NCI-H1048 (cell line): ENCODE measurements at places on chromosomes 11 and 22.

- no peak for DNase-seq
Observed at GRCh38 chr11:75279273-75279672, 38.7 kb downstream of the TPBGL start.

DNA sequence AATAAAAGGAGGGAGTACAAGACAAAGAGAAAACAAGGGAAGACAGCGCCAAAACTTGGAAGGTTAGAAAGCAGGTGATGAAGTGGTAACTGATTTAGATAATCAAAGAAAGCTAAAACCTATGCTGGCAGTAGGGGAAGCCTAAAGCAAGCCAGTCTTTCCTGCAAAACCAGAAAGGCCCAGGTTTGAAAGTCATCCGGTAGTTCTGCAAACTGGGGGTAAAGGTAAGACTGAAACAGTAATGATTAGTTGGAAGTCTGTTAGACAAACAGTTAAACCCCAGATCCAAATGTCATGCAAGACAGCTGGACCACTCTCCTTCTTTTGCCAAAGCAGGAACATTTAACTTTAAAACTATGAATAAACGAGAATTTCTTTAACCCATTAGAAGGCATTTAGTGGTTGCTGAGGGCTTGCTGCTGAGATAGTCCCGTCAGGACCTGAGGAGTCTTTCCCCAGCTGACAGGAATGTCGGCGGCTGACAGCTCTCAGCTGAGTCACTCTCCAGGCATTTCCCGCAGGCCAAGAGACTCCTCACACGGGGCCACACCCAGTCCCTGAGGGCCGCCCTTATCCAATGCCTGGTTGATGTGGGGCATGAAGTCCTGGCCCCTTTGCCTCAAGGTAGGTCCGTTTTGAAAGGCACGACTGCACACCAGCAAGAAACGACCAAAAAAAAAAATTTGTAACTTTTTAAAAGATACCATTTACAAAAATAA, 36.3 kb upstream of the CFAP300 start:
- DNase-seq: no peak

GRCh38 chr11:114501901-114502300, 57.8 kb downstream of the NXPE1 start:
- DNase-seq: no peak

GRCh38 chr22:36015155-36015810, 13.3 kb downstream of the RBFOX2 start:
- no peak for DNase-seq

DNA sequence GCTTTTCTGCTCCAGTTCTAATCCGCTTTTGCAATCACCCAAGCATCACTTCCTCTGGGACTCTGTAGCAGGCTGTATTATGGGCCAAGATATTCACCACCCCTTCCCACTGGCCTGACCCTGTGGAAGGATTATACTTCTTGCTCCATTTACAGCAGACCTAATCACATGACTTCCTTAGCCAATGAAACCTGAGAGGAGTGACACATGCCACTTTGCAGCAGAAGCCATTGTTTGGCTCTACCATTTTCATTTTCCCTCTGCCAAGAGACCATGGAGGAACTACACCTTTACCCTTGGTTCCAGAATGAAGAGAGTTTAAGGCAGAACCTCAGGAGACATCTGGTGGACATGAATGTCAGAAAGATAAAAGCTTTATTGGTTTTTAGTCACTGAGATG, 134.9 kb upstream of the HSD17B12 start:
- DNase-seq: no peak

DNA sequence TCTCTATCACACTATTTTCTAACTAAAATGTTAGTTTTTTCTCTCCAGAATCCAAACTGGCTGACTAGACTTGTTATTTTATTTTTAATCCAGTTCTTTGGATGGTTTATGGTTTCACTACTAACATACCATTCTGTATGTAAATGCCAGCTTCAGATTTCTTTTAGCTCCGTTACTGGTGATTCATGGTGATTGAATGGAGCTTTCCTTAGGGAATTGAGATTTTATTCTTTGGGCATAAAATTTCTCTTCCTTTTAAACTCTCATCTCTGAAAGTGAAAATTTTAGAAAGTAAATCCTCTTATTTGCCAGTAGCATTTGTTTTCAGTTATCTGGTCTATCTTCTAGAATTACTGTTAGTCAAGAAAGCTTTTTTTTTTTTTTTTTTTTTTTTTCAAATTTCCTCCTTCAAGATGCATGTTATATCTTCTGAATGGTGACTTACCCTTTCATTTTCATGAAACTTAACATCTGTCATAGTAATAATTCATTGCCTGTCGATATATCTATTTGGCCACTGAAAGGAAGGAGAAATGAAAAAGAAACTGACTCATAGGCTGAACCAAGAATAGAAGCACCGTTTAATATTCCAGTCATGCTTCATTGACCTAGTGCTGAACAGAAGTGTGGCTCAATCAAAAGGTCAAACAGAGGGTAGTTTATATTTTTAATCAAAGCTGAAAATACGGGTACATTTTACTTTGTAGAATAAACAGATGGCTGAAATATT, 6.4 kb downstream of the ENDOD1 start:
- DNase-seq: no peak

DNA sequence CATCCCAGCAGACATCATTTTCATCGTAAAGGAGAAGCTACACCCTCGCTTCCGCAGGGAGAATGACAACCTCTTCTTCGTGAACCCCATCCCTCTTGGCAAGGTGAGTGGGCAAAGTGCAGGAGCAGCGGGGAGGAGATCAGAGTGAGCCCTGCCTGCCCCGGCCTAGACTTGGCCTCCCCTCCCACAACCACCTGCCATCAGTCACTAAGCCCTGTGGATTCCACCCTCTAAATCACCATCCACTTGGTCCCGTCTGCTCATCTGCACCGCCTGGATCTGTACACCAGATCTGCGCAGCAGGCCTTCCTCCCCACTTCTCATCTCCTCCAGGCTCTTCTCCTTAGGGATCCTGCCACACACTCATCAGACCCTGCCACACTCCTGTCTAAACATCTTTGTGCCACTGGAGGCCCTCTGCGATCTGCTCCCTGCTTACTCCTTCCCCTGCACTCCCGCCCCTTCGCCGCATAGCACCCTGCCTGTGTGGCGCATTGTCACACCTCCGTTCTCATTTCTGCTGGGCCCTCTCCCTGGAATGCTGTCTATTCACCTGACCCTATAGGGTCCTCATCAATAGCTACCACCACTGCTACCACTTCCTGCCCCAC, 14.2 kb downstream of the UCP2 start:
- DNase-seq: no peak

- peak; percentile 31 for DNase-seq
Observed at GRCh38 chr22:50705219-50705691, 32.6 kb downstream of the SHANK3 start.

DNA sequence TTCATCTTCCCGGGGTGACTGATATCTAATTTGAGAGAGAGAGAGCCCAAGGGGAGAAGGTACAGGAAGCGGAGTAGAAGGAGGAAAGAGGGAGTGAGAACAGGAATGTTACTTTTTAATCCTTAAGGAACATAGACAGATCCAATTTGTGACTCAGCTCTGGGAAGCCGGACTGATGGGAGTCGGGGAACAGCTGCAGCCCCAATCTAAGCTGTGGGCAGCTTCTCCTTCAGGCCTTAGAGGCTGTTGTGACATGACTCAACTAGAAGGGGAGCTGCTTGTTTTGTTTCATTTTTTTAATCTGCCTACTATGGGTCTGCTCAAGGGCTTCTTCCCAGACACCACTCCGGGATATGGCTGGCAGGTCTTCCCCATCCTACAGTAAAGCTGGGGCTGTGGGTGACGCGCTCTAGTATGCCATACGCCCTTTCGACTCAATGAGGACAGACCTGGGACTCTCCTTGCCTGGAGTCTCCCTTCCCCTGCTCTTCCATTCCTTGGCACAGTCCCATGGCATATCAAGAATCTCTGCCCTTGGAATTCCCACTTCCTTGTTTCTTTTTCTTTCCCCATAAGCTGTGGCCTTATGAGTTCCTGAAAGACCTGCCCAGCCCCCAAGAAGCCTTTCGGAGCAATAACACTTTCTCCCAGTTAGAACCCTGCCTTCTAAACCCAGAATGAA, 103.3 kb upstream of the AKIP1 start:
- no peak for DNase-seq

DNA sequence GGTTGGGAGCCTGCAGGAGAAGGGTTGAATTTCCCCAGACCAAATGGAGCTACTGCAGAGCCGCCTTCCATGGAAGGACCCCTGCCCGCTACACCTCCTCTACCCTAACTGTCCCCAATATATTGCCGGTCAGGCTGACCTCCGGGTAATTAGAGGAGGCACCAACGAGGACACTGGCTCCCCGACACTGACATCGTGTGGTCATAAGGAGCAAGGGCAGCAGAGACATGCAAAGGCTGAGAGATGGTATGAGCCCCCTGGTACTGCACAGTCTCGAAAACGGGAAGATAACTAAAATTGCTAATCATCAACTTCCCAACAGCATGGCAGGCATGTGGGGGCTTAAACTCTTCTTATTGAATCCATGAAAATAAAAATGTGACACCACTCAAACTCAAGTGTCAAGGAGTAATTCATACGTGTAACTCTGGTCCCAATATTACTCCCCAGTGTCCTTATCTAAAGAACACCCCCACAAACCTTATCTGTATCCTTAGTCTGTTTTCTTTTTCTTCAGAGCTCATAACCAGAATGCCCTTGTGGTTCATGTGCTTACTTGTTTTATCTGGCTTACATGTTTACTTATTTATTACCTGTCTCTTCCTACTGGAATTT, 4.4 kb downstream of the CAVIN3 start:
- no peak for DNase-seq

- DNase-seq: no peak
Observed at GRCh38 chr11:132804258-132804657, 728.0 kb downstream of the OPCML start.

GRCh38 chr22:23840026-23840425, 1.2 kb upstream of the DERL3 start:
- no peak for DNase-seq

DNA sequence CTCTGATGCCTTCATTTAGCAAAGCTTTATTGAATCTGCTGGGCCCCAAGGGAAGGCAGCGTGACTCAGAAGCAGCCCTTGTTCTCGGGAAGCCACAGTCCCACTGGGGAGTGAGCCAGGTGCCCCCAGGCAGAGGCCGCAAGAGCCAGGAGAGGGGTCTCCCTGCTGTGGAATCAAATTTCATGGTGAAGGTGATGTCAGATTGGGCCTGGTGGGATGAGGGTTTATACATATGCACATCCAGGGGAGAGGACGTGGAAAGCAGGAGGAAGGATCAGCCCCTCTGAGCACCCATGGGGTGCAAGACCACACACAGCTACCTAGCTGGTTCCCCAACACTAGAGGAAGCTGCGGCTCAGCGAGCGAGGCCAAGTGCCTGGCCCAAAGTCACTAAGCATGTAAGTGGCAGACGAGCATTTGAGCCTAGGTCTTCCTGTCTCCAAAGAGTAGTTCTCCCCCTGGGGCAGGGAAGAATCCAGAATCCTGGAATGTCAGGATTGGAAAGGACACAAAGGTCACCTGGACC, 2.0 kb downstream of the SYNGR1 start:
- DNase-seq: no peak

- DNase-seq: no peak
Observed at GRCh38 chr11:72544589-72544988, 110.3 kb upstream of the CLPB start.

- no peak for DNase-seq
Observed at GRCh38 chr11:108973402-108974162, 308.7 kb downstream of the DDX10 start.

GRCh38 chr11:834371-835316, 1.9 kb downstream of the CD151 start:
- DNase-seq: no peak

- DNase-seq: no peak
Observed at GRCh38 chr11:70144262-70144661, 58.8 kb upstream of the FADD start.

GRCh38 chr11:87324817-87325489, 287.2 kb downstream of the TMEM135 start:
- DNase-seq: no peak

GRCh38 chr11:64146036-64146955, 19.6 kb downstream of the MACROD1 start:
- DNase-seq: no peak

- no peak for DNase-seq
Observed at GRCh38 chr22:29788339-29789279, 21.4 kb downstream of the UQCR10 start.

- DNase-seq: no peak
Observed at GRCh38 chr11:66317322-66317722, 478 bp upstream of the CD248 start.

GRCh38 chr11:63375434-63375833, 5.8 kb downstream of the SLC22A9 start:
- DNase-seq: no peak

GRCh38 chr11:134662629-134663360, 250.8 kb upstream of the B3GAT1 start:
- DNase-seq: no peak

DNA sequence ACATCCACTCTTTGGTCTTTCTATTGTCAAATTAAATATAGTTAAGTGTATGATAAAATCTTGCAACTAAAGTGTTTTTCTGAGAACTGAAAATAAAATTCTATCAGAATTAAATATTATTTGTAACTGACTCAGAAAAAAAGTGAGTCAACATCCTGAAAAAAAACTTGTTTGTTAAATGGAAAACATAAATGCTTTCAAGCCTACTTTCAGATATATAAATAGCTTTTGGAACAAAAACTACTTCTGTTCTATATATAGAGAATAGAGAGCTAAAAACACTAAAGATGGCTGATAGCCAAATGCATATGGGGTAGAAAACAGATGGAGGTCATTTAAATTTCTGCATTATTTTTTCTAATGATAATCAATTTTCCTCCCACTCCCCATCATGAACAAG, 61.8 kb downstream of the PIK3C2A start:
- DNase-seq: no peak

GRCh38 chr11:46253258-46254132, 24.0 kb upstream of the CREB3L1 start:
- DNase-seq: no peak

- no peak for DNase-seq
Observed at GRCh38 chr22:24060375-24060788, 49.3 kb downstream of the CABIN1 start.

GRCh38 chr11:94308024-94308423, 3.6 kb downstream of the IZUMO1R start:
- no peak for DNase-seq

- DNase-seq: no peak
Observed at GRCh38 chr11:43580735-43581369, 99.7 kb upstream of the HSD17B12 start.

GRCh38 chr22:17205432-17205831, 13.8 kb downstream of the ADA2 start:
- no peak for DNase-seq
